ENCODE measurements at places on chromosomes 16 and 17.

GRCh38 chr16:65414284-65414984, 292.6 kb upstream of the CDH11 start:
- DNase-seq, result no peak

- DNase-seq, result no peak
These were observed 30.5 kb downstream of the ETV4 start for GRCh38 chr17:43515656-43516055.

DNA sequence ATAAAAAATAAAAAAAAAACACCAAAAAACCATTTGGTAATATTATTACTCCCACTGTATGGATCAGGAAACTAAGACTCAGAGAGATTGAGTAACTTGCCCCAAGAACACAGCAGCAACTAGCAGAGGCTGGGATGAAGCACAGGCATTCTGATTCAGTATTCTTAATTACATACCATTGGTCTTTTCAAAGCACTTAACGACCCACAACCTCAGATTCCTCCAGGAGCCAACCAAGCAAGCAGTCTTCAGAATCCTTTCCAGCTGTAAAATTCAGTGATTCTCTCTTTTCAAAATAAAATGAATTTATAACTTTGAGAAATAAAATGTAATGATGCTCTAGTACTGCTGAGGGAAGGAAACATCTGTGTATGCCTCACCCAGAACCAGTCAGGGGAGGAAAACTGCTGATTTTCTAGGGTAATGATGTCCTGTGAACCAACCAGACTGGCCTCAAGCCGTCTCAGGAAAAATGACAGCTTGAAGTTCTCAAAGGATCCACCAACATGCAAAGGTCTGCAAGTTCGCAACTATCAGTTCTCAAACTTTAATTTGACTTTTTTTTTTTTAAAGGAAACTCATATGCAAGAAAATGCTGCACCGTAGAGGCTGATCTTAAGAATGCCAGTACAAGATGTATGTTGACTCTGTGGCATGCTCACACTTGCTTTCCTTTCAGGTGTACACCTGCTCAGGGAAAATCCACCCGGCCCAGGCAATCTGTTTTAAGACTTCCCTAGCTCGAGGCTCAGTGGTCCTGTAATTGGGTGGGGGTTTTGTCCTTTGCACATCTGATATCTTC, 9.0 kb downstream of the CUEDC1 start:
- no peak for DNase-seq

- no peak for DNase-seq
These were observed 71.8 kb upstream of the ZNF469 start for GRCh38 chr16:88310796-88311605.

DNA sequence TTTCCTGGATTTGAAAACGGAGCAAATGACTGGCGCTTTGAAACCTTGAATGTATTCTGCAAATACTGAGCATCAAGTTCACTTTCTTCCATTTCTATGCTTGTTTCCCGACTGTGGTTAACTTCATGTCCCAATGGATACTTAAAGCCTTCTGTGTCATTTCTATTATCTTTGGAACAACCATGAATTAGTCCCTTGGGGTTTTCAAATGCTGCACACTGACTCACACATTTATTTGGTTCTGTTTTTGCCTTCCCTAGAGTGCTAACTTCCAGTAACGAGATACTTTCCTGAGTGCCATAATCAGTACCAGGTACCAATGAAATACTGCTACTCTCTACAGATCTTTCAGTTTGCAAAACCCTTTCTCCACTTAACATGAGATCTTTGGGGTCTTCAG, 32.3 kb downstream of the BRCA1 start:
- no peak for DNase-seq

- no peak for DNase-seq
These were observed 337.1 kb downstream of the C16orf95 start for GRCh38 chr16:86979984-86980553.

GRCh38 chr16:20504418-20504817, 53.1 kb downstream of the ACSM2A start:
- no peak for DNase-seq

DNA sequence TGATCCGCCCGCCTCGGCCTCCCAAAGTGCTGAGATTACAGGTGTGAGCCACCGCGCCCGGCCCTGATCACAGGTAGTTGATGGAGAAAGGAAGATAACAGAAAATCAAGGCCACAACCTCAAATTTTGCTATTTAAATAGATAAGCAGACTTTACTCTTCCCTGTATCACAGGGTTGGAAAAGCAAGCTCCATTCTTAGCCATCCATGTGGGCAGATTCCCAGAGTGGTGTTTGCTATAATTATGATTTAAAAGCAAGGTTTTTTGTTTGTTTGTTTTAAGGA, 44.4 kb downstream of the TUBD1 start:
- DNase-seq, result no peak

GRCh38 chr16:169014-169413, 3.2 kb downstream of the HBM start:
- no peak for DNase-seq

DNA sequence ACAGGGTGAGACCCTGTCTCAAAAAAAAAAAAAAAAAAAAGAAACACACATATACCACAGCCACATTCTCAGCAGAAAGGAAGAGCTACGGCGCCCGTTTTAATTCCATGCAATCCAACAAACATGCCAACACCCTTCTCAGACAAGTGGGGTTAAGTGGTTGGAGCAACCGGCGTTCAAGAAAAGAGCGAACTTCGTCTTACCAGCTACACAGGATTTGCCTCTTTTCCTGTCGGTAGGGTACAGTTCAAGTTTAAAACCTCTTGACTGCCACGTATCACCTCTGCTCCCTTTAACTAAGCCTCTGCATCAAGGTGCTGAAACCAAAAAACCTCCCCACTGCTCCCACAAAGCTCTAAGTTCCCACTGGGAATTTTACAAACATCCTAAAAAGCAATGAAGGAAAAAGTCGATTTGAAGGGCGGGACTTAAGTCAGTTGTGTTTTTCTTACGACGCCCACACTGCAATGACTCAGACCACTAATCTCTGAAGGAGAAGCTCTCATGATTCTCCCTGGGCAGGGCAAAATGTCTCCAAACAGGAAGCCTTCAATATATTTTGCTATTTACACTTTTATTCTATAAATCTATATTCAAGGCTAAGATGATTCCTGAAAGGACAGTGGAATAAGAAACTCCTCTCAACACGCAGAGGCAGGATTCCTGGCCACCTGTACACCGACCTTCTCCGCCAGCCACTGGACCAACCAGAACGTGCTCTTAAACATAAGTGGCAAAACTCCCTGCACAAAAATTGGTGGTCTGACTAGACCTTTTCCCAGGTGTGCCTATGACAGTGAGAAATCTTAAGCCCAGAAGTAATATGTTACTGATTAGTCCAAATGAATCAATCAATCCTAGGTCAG, 18.8 kb downstream of the SRP68 start:
- no peak for DNase-seq

DNA sequence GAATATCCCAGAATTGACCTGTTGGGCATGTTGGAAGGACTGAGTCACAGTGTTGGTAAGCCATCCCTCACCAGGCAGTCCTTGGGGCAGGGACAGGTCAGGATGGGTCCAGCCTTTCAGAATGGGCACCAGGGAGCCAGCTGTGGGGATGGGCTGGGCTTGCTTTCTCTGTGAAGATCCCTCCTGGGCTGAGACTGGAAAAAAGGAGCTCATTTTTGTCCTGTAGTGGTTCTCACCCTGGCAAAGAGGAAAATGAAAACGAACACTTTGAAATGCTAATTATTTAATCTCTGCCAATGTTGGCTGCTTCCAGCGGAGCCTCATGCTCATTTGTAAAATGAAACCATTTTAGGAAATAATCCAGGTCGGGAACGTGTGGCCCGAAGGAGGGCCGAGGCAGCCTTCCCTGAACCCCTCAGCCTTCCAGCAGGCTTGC, 237.5 kb upstream of the SALL1 start:
- no peak for DNase-seq

GRCh38 chr16:89048090-89048725, 45.4 kb upstream of the ACSF3 start:
- DNase-seq, result no peak

GRCh38 chr17:51711581-51711980, 446.9 kb downstream of the CA10 start:
- DNase-seq, result no peak

DNA sequence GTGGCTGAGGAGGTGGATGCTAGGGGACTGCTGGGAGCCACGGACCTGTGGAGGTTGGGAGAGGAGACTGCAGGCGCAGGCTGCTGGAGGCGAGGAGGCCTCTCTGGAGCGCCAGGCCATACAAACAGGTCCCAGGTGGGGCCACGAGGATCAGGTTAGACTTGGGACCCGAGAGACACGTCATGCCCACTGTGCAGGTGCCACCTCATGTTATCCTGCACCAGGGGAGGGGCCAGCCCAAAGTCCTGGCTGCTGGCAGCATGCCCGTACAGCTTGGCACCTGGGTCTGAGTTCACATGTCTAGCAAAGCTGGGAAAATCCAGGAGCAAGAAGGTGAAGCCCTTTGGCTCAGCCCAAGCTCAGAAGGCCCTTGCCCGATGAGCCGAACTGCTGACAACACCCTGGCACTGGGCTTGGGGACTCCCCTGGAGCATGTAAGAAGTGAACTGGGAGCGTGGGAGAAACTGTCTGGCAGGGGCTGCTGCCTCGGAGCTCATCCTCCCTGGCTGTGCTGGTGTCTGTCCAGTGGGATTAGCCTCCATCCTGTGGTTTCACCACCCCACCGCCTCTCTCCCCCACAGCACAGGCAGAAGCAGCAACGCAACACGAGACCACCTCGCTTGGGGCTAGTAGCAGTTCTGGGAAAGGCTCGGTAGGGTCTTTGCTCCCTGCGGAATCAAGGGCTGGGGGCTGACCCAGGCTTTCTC, 5.3 kb downstream of the ARHGDIA start:
- no peak for DNase-seq

- DNase-seq, result no peak
These were observed 57.0 kb downstream of the RAI1 start for GRCh38 chr17:17737961-17738894.

- no peak for DNase-seq
These were observed 117.4 kb downstream of the HIC1 start for GRCh38 chr17:2172077-2172851.

- DNase-seq, result no peak
These were observed 20.1 kb downstream of the LPCAT2 start for GRCh38 chr16:55529018-55529417.

DNA sequence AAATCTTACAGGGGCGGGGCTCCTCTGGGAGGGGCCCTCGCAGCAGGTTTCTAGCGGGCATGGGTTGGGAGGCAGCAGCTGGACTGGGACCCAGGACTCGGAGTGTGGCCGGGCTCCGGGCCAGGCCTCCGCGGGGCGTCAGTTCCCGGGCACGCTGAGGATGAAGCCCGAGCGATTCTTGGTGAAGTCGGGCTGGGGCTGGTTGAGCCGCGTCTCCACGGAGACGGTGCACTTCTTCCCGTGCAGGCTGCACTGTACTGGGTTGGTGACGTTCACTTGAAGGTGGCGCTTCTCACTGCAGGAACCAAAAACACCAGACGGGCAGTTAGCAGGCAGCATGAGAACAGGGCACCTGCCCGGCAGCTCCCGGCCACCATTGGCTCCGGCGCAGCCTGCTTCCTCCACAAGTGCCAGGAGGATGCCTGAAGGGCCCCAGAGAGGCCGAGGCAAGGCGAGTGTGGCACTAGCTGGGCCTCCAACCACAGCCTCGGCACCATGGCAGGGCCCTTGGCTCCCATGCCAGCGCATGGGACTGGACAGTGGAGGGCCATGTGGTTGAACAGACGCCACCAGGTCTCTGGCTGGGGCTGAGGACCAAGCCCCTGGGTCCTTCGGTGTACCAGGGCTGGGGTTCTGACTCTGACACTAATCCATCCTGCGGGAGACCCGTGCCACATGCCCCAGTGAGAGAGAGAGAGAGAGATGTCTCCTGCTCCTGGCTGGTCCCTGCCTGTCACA, 8.0 kb downstream of the CDK5R1 start:
- no peak for DNase-seq

DNA sequence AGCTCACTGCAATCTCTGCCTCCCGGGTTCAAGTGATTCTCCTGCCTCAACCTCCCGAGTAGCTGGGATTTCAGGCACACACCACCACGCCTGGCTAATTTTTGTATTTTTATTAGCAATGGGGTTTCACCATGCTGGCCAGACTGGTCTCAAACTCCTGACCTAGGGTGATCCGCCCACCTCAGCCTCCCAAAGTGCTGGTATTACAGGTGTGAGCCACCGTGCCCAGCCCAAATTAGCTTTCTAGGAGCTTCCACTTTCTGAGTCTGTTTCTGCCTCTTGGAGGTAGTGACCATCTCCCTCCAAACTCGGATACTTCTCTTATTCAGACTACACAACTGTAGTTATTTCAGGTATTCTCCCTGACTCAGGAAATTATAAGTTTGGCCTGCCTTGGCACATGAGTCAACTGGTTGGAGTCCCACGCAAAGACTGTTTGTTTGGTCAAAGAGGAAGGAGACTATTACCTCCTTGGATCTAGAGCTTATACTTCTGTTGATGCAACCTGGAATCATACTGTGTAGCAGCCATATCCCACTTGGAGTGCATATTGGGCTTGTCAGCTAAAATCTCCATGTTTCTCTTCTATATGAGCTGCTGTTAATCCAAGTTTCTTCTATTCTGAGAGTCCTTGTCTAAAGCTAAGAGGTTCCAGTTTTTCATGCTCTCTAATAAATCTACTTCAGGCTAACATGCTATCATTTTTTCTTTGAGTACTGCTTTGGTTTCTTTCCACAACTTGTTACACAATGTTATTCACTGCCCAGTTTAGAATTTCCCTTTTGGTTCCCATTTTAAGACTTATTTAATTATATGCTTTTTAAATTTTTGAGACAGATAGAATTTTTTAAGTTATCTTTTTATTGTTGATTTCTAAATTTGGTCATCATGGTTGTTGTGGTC, 7.5 kb downstream of the IL4R start:
- DNase-seq, result no peak

DNA sequence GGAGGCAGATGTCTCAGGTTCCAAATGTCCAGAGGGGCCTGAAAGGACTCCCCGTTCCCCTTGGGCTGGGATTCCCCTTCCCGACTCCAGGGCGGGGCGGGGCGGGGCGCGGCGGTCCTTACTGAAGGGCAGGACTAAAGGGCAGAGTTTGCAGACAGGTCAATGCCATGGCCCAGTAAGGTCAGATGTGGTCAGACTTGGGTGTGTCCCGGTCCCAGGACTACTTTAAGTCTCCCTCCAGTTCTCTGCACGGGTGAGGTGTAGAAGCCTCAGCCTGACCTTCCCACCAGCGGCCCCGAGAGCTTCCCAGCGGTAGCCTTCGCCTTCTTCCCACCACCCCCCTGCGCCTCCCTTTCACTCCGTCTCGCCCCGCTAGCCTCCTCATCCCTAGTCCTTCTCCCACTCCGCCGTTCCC, 532 bp downstream of the KDM6B start:
- DNase-seq, result peak; percentile 51

GRCh38 chr17:80869481-80870145, 122.0 kb upstream of the CHMP6 start:
- no peak for DNase-seq

DNA sequence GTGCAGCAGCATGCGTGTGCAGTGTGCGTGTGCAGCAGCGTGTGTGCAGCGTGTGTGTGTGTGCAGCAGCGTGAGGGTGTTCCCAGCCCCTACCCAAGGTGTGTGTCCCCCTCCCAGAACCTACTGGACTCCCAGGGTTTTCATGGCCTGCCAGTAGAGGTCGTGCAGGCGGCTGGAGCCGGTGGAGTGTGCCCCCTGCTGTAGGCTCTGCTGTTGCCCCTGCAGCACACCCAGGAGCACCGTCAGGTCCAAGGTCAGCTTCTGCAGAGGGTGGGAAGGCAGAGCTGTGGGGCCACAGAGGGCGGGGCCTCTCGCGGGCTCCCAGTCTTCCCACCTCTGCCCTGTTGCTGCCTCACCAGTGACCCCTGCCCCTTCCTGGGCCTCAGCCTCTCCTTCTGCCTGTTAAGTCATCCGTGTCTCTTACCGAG, 14.9 kb downstream of the MYBBP1A start:
- DNase-seq, result no peak

- no peak for DNase-seq
These were observed 35.5 kb downstream of the PIPOX start for GRCh38 chr17:29078183-29079045.

All from activated CD8-positive, alpha-beta T cell treated with anti-CD3 and anti-CD28 coated beads, Interleukin-2, amount 10 ng/mL, durations not matched to agents 7 days and 5 days (primary cell).